ENCODE measurements at places on chromosomes 6 and 20.

DNA sequence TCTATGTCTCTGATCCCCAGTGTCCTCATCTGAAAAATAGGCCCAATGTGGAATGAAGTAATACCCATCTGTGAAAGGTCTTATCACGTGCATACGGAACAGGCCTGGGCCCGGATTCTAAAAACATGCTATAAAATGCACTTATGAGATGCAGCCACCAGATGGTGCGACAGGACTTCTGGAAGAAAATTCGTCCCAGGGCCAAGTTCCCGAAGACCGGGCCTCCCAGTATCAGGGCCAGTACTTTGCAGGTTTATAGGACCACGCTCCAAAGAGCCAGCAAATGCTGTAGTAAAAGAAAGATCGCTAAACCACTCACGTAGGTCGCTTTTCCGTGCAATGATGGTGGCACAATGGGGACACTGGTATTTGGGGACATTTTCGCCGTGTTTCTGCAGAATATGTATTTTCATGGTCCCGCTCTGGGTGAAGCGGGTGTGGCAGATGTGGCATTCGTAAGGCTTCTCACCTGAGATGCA, 10.6 kb downstream of the CTCFL start:
- DNase-seq = peak; percentile 87

- DNase-seq = peak; percentile 39
These were observed 25.8 kb downstream of the BHLHE23 start for GRCh38 chr20:62980970-62981369.

- no peak for DNase-seq
These were observed 38.0 kb upstream of the ERVFRD-1 start for GRCh38 chr6:11149551-11149950.

DNA sequence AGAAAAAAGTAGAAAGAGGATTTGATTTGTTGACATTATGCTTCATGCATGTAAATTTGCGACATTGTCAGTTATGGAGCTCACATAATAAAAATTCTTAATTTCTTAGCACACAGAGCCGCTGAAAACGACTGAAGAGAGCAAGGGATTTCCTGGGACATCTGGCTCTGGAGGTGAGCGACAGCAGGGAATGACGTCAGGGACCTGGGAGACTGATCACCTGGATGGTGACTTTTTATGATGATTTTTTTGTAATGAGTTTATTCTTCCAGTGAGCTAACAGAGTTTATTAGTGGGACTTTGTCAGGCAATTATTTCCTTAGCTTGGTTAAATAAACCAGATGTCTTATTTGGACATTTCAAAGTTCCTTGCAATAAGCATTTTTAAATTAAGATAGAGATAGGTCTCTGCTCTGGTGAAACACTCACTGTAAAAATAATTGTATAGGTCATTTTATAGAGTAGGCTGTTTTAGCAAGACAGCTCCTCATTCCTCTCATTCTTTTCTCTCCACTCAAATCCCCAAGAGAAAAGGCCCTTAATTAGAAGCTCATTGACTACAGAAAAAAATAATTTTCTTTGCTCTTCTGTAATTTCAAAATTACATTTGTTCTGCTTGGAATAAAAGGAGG, 19.4 kb downstream of the TMEM200A start:
- DNase-seq = peak; percentile 86

DNA sequence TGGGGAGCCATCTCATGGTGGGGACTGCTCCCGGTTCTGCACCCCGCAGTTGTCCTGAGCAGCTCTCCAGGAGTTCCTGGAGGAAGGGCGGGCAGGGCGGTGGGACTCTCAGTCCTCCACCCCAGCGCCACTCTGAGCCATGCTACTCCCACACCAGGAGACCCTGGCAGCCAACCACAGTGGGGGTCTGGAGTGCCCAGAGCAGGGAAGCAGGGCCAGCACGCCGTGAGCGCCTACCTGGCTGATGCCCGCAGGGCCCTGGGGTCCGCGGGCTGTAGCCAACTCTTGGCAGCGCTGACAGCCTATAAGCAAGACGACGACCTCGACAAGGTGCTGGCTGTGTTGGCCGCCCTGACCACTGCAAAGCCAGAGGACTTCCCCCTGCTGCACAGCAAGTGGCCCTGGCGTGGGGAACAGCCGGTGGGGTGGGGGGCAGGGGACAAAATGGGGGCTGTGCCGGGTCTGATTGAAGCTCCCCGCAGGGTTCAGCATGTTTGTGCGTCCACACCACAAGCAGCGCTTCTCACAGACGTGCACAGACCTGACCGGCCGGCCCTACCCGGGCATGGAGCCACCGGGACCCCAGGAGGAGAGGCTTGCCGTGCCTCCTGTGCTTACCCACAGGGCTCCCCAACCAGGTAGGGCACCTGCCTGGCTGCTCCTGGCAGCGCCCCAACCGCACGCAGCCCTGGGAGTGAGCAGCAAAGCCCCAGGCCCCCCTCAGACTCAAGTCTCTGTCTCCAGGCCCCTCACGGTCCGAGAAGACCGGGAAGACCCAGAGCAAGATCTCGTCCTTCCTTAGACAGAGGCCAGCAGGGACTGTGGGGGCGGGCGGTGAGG, 1.6 kb upstream of the TNFRSF6B start:
- no peak for DNase-seq

DNA sequence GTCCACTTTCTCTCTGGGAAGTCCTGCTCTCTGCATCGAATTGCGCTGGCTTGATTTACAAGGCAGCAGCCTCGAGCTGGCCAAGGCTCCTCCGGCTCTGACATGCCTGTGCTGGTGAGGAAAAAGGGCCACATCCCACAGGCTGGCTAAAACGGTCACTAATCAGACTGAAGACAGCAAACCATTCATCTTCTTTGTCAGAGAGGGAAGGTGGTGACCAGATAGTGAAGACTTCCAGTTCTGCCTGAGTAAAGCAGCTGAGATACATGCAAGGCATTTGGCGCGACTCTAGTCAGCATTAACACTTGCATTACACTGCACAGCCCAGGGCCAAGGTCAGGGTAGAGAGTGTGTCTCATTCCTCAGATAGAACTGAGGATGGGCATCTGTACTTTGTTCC, 203.2 kb upstream of the MAP3K7 start:
- no peak for DNase-seq

- DNase-seq = no peak
These were observed 221.0 kb downstream of the SYNDIG1 start for GRCh38 chr20:24690408-24690807.

DNA sequence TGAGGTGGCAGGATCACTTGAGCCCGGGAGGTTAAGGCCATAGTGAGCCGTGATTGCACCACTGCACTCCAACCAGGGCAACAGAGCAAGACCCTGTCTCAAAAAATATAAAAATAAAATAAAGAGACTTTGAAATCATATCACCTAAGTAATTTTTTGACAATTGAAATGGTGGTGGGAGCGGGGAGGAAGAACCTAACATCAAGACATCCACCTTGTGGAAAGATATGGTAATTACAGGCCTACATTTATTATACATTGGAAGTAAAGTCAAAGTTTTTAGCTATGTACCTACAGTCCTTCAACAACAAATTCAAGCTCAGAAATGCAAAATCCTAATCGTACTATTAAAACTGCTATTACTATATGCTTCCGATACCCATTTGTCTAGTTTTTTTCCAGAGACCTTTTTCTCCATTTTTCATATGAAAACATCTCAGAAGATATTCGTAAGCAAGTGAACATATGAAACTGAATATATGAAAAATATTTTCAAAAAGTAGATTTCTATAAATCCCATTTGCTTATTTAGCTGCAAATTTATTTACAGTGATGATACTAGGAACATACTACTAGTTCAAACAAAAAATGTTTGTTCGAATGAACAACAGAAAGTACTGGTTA, 83.3 kb downstream of the SYCP2 start:
- peak; percentile 71 for DNase-seq

GRCh38 chr6:46270336-46270735, 99.6 kb upstream of the ENPP5 start:
- DNase-seq = no peak

DNA sequence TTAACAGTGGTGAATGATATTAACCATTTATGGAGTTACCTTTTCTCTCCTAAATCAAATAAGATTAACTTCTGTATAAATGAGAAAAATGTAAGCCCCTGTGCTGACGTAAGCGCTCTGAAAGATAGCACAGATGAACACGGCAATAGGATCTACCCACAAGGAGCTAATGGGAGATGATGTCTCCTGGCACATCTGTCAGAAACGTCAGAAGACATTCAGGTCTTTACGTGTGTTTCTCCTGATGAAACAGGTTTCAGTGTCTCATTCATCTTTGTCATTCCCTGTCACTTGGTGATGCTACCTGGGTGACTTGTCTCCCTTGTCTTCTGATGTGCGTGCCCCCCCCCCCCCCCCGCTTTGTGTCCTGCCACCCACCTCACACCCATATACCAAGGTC, 189.7 kb downstream of the DTNBP1 start:
- DNase-seq = no peak

DNA sequence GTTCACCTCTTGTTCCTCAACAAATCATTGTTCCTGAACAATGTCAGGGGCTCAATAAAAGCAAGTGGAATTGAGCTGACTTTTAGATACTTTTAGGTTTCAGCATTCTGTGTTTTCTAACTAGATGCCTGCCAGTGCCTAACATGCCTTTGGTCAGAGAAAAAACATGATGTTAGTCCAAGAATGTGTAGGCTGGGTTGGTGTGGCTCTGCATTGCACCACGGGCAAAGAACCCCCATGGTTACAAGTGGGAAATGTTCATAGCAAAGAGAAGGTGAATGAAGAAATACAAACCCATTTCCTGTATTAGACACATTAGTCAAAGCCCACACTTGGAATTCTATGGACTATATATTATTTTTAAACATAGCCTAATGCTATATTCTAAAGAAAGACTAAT, 193.3 kb downstream of the TMEM200A start:
- peak; percentile 59 for DNase-seq

- no peak for DNase-seq
These were observed 164.8 kb upstream of the DTNBP1 start for GRCh38 chr6:15827496-15828255.

DNA sequence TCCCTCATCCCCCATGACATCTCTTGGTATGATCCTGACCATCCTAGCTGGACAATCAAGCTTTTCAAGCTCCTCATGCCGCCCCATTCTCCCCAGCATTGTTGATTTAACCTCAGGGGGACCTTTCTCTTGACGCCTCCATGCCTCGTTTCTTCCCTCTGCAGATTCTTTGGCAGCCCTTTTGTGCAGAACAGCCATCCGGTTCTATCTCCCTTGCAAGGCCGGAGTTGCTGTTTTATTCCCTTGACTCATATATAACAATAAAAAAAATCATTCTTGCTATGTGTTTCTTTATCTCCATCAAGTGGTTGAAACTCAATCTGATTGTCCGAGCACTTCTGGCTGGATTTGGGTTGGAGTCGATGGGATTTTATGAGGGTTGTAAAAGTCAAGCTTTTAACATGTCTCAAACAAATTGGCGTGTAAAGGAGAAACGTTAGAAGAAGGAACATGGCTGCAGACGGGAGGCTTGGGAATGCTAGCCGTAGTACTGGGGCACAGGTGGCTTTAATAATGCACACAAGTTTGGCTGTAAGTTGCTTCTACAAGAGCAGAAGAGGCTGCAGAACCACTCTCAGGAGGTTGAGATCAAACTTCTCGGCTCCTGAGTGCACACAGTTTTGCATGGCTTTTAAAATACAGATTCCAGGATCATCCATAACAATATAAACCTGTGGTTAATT, 3.9 kb upstream of the SULF2 start:
- DNase-seq = peak; percentile 3

GRCh38 chr6:56036916-56037600, 161.7 kb upstream of the BMP5 start:
- DNase-seq = no peak

DNA sequence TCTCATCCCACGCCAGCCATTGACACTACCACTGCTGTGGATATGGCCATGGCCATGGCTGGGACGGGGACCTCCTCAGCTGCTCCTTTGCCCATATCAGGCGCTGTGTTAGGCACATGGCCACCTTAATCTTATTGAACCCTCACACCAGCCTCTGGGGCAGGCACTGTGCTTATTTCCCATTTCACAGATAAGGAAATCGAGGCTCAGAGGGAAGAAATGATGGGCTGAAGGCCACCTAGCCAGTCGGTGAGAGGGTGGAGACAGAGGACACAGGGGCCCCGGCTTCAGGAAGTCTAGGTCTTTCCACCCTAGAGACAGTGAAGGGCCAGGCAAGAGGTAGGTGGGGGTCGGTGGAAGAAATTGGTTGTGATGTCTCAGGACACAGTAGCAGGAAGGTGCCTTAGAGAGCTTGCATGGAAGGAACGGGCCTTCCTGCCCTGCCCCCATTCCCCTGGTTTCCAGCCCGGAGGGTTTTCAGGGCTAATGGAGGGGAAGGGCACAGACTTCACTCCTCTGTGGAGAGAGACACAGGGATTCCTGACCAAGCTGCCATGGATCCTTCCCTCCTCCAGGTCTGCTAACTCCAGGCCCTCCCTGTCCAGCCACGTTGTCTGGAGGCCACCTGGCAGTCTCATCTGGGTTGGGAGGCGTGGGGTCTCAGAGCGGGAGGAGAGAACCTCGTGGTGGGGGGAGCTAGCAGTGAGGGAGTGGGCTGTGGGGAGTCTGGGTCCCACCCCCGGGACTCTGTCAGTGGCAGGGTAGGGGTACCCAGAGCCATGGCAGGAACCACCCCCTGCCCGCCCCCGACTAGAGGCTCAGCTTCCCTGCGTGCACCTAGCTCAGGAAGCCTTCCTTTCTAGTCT, 120.4 kb downstream of the VEGFA start:
- no peak for DNase-seq

GRCh38 chr20:58675641-58676040, 17.0 kb upstream of the NPEPL1 start:
- DNase-seq = no peak

DNA sequence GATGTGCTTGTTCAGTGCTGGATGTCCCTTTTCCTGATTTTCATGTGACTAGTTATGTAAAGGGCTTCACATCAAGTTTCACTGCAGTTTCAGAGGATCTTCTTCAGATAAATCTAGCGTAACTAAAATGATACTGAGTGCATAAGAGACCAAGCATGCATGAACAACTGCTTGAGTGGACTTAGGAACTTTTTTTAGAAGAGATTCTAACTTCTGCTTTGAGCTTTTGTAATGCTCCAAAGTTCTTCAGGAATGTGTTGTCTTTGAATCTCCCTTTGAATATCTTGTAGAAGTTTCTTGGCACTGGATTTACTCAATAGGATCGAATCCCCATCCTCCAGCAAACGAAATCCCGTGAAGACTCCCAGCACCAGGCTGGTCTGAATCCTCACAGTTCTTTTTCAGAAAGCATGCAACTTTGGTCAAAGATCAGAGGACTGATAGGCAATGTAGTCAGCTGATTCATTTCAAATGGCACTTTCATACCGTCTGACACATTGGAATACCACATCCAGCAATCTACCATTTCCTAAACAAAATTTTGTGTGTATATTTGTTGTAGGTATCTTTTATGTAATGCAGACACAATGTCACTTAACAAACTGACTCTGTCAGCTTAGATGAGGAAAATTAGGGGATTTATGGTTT, 33.2 kb downstream of the ENPP1 start:
- DNase-seq = no peak

DNA sequence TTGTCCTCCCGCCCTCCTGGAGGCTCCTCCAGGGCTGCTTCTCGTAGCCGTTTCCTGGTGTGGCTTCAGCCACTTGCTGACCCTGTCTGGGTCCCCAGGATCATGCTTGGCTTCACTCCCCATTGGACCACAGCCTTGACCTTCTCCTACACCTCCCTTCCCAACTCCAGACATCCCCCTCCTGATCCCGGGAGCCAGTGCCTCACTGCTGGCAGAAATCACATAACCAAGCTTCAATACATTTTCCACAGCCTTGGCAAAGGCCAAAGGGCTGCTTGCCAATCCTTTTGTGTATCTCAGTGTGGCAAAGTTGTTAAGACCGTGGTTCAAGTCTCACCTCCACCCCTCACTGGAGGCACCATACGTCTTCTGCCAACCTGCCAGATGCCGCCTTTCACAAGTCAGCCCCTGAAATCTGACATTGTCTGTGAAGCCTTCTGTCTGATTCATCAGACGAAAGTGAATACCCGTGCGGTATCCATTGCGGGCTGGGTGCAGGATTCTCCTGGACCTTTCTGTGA, 60.1 kb downstream of the PHACTR3 start:
- DNase-seq = no peak

Data from adipocyte (in vitro differentiated cells).